ENCODE measurements at places on chromosomes 13 and 19.

DNA sequence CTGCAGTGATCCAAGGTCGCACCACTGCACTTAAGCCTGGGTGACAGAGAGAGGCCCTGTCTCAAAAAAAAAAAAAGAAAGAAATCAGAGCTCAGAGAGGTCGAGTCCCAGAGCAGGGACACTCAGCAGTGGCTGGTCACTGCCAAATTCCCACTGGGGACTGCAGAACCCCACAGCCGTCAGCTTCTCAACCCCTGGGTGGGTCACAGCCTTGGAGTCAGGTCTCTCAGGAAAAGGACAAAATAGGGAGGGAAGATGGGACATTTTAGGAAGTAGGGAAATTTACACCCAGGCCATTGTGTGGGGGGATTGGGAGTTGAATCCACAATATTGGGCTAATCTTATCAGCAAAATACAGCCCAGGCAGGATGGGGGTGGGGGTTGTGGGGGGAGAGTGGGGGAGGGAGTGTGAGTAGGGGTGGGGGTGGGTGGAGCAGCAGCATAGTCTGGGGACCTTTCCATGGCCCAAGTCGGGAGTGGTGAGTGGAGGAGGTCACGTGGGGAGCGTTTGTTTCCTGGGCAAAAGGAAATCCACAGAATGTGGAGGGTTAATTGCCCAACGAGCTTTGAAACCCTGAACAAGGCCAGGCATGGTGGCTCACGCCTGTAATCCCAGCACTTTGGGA is 5.0 kb upstream of the CCDC194 start:
- DNase-seq: no peak

DNA sequence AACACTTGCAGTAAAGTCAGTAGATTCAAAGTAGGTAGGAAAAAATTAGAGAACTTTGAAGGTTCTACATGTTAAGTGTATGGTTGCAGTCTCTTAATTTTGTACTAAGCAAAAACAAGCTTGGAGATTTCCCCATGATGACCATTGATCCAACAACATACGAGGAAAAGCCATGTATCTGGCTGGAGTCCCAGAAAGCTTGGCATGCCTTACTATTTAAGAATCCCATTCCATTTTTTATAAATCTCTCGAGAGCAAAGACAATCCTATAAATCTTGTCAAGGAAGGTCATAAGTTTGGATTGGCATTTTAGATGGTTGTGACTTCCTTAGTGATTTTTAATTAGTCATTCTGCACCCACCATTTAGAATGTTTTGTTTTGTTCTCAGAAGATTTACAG is 495.9 kb downstream of the GPC5 start:
- no peak for DNase-seq

- no peak for DNase-seq
These were observed 344.7 kb downstream of the KLF5 start for GRCh38 chr13:73403355-73404120.

GRCh38 chr19:5179256-5179655 is 161.4 kb downstream of the PTPRS start:
- no peak for DNase-seq

GRCh38 chr13:98474292-98474691 is 102.6 kb downstream of the STK24 start:
- DNase-seq: no peak

GRCh38 chr13:43732726-43733125 is 54.0 kb downstream of the ENOX1 start:
- no peak for DNase-seq

DNA sequence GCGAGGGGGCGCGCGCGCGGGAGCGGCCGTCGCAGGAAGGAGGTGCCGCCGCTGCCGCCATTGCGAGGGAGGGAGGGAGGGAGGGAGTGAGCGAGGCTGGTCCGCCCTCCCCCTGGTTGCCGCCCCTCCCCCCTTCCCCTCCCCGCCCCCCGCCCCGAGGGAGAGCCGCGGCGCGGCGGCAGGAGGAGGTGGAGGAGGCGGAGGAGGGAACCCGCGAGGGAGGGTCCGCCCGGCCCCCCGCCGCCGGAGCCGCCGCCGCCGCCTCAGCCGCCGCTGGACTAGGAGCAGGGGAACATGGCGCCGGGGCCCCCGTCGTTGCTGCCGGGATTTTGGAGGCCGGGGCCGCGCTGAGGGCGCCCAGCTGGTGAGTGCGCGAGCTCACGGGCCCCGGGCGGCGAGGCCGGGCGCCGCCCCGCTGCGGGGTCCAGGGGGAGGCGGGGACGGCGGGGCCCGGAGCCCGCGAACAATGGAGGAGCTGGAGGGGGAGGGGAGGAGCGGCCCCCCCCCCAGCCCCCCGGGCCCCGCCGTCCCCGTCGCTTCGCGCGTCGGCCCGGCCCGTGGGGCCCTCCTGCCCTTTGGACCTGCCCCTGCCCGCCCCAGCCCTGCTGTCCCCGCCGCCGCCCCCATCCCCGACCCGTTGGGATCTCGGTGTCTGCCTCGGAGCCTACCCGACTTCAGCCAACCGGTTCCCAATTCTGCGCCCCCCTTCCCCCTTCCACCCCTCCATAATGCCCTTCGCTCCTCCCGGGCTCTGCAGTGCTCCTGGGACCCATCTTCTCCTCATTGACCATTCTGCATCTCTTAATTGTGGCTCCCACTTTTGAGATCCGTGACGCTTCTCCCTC is at the start of gene ARHGAP35:
Gene ARHGAP35, plus strand, starts transcription at position 152 of the 845 bp plus-strand sequence. CDS start 57,679 bp downstream, outside the sequence.
- no peak for DNase-seq

DNA sequence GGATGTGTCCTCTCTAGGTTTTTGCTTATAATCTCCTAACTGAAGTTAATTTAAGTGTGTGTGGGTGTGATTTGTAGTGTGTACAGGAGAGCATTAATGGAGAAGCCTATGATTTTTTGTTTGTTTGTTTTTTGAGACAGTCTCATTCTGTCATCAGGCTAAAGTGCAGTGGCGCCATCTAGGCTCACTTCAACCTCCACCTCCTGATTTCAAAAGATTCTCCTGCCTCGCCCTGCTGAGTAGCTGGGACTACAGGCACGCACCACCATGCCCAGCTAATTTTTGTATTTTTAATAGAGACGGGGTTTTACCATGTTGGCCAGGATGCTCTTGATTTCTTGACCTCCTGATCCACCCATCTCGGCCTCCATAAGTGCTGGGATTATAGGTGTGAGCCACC is 20.6 kb downstream of the ZNF701 start:
- no peak for DNase-seq

GRCh38 chr19:5210556-5210955 is 130.1 kb downstream of the PTPRS start:
- DNase-seq: no peak

DNA sequence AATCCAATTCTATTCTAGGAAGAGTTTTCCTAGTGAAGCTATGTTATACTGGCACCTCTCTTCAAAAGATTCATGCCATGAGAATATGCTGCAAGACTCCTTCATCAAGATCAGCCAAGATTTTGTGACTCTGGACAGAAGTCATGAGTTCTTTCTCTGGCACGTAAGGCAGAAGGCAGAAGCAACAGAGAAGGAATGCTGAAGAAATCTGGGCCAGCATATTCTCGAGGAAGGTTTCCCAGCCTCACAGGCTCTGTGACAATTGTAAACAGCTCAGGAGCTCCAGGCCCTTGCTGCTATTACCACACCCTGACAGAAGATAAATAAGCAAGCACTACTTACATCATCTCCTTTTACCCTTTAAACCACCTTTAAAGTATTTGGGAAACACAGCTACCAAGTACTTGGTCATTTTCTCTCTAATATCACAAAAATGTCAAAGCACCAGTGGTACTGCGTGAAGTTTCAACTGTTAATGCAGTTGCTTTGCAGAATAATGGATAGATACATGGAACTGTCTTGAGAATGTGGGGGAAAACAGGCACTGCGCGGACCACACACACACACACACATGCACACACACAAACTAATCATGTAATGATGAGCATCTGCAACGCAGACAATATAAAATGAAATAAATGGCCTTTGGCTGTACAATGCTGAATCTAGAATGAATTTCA is 55.4 kb downstream of the INTS6 start:
- DNase-seq: no peak

DNA sequence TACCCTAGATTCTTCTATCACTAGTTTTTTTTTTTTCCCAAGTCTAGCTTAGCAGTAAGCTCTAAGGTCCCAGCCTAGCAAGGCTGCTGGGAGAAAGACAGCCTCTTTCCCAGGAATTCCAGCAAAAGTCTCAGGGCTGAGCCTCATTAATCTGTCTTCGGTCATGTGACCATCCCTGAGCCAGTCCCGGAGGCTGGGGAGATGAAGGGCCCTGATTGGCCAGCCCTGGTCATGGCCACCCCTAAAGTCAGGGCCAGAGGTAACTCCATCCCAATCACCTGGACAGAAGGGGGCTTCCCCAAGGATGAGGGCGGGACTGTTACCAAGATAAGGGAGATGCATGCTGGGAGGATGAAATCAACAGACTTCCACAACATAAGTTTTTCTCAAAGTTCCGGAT is 43.3 kb downstream of the CCNE1 start:
- no peak for DNase-seq

DNA sequence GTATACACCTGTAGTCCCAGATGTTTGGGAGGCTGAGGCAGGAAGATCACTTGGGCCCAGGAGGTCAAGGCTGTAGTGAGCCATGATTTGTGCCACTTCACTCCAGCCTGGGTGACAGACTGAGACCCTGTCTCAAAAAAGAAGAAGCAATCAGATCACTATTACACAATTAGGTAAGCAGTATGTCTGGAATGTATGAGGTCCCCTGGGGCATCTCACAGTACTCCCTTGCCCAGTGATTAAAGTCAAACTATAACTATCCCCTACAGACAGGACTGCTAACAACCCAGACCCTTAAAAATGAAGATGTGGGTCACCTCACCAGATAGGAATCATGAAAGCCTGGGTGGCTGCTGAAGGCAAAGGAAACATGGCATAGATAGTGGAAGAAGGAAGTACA is 9.4 kb upstream of the PAN3 start:
- DNase-seq: no peak

DNA sequence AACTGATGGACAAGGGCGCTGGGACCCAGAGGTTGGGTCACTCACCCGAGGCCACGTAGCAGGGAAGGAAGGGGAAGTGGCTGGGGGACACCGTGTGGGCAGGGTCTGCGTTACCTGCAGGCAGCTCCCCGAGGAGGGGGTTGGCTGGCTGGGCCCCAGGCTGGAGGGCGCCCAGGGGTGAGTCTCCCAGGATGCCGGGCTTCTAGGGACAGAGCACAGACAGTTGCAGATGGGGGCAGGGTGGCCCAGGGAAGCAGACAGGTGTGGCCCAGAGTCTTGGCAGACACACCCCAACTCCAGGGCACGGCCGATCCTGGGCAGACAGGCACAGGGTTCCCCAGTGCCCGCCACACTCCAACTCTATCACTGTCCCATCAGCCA is 5.6 kb upstream of the FDX2 start:
- DNase-seq: no peak

DNA sequence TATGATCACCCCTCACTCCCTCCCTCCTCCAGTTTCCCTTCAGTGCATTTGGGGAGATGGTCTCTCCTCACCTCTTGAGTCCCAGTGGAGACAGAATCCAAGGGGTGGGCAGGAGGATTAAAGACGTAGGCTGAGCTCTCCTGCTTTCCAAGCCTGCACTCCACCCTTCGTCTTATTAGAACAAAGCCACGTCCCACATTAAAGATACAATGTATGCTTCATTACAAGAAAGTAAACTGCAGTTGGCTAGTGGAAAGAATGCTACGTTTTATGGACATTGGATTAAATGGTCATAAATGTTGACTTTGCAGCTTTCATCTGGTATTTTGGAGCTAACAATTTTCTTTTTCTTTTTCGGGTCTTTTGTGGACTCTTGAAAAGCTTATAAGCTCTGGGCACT is 1.5 kb upstream of the KLK11 start:
- no peak for DNase-seq

DNA sequence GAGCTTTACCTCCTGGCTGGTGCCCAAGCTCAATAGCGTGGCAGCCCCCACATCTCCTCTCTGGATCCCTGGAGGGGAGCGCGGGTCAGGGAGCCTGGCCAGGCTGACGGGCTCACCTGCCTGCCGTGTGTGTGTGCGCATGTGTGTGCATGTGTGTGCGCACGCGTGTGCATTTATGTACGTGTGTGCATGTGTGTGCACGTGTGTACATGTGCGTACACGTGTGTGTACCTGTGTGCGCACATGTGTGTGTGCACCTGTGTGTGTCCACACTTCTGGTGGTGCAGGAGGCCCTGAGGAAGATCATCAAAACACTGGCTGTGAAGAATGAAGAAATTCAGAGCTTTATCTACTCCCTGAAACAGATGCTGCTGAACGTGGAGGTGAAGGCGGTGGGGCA is 1.3 kb downstream of the FSD1 start:
- no peak for DNase-seq

DNA sequence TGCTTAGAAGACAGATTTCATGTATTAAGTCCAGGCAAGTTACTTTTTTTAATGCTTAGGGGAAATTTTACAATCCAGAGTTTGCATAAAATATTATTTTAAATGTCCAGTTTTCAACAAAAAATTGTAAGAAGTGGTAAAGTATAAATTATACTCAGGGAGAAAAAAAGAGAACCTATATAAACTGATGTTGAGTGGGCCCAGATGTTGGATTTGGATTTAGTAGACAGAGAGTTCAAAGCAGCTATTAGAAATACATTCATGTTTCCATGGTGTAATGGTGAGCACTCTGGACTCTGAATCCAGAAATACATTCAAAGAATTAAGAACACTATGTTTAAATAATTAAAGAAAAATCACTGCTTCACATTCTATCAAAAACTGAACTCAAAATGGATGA is 349.9 kb upstream of the ZNF507 start:
- DNase-seq: no peak

GRCh38 chr13:110683203-110683883 is 22.6 kb downstream of the CARS2 start:
- DNase-seq: no peak

DNA sequence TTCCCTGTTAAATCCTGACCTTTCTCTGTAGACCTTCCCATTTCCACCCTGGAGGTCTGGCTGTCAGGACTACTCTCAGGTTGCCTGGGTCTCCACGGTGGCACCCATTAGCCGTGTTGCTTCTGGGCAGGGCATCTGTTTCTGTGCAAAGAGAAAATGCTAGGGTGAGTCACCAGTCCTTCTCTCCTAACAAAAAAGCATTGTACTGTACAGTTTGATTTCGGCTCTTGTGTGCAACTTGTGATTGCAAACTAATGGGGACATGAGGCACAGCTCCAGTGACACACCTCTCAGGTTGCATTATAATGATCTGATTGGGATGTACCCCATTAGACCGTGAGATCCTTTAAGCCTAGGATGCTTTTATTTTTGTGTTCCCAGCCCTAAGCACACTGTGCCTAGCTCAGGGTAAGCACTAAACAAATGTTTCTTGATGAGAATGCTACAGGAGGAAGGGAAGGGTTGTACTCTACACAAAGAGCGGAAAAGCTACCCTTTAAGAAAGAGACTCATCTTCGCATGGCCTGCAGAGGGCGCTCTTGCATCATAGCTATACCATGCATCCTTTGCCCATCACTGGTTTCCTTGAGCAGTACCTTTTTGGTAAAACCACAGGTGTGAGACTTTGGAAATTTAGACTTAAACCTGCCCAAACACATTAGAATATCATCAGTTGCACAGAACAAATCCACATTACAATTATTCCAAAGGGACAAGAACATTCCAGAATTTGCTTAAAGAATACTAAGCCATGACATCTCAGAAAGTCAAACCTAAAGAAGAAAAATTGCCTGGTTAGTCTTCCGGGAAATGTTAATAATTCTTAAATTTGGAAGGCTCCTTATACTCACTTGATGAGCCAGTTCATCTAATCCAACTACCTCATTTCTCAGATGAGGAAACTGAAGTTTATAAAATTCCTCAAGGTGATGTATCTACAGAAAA is 20.3 kb upstream of the TRIM13 start:
- DNase-seq: peak; percentile 62
